NCI-H1048 (cell line): ENCODE measurements at places on chromosomes 11 and 22.

DNA sequence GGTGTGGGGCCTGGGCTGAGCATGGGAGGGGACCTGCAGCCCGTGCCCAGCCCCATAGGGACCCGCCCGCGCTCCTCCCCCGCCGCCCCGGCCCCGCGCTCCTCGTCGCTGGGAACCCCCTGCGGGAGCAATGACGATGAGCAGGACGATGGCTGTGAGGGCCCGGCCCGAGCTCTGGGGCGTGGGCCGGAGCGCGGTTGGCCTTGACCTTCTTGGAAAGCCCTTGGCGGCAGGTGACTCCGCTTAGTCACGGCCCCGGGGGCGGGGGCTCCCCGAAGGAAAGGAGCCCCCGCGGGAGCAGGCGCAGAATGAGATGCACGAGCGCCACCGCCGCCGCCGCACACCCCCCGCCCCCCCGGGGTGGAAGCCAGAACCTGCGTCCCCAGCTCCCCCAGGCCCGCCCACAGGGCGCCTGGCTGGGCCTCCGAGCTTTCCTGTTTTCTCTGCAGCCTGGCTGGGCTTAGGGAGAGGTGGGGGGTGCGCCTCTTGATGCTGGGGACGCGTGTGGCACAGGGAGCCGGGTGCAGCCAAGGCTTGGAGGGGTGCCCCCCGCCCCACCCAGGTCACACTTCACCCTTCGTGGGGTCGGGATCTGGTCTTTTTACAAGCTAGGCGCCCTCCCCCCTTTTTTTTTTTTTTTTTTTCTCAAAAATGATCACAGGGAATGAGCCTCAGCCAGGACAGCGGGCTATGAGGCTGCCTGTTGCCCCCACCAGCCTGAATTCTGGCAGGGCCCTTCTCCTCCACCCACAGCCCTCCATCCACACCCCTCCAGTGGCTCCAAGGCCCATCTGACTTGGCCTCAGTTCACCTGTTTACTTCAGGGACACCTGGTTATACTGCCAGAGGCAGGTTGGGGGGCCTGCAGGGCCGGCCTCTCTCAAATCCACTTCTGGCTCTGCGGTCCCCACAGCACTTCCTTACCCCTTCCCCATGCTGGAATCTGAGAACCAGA is 17.9 kb downstream of the CRELD2 start:
- DNase-seq = no peak

DNA sequence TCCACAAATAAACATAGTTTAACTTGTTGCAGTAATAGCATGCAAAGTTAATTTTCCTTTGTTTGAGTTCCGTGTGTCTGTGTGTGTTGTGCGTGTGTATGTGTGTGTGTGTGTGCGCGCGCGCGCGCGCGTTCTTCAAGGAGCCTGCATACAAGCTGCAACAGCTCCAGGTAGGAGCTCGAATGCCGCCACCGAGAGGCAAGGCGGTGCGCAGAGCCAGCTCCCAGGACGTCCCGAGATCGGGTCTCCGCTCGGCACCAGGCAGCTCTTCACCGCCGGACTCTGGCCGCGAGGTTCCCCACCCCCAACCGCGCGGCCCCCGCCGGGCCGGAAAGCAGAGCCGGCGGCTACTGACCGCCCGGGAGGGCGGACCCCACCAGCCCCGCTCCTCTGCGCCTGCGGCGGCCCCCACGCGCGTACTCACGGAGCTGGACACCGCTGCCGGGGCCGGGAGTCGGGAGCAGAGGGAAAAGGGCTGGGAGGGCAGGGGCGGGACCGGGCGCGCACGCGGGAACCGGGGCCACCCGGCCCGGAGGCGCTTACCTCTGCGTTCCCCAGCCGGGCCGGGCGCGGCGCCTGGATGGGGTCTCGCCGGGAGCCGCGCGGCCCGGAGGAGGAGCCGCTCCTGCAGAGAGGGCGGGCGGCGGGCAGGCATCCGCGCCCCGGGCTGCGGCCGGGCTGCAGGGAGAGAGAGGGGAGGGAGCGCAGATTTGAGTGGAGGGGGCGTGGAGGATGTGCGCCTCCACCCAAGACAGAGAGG is 40.4 kb upstream of the AKIP1 start:
- DNase-seq = no peak

- no peak for DNase-seq
Measured at GRCh38 chr22:45678961-45679912, 7.6 kb downstream of the ATXN10 start.

GRCh38 chr22:37757663-37758062 is 50.1 kb upstream of the GCAT start:
- no peak for DNase-seq

GRCh38 chr22:23516304-23516703 is 63.8 kb downstream of the IGLL1 start:
- DNase-seq = no peak

DNA sequence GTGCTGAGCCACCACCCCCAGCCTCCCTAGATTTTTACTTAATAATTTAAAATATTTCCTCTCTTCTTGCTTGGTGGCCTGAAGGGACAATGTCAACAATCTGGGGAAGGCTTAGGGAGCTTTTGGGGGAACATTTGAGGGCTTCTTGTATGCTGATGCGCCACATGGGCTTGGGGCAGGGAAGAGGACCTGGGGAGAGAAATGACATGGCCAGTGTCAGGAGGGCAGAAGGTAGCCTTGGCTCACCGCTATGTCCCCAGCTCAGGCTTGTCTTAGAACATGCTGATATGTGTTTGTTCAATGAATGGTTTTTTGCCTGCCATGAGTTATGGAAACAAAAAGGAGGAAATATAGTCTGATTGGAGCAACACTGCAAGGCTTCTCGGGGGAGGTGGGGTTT is 51.6 kb downstream of the ST14 start:
- DNase-seq = no peak

DNA sequence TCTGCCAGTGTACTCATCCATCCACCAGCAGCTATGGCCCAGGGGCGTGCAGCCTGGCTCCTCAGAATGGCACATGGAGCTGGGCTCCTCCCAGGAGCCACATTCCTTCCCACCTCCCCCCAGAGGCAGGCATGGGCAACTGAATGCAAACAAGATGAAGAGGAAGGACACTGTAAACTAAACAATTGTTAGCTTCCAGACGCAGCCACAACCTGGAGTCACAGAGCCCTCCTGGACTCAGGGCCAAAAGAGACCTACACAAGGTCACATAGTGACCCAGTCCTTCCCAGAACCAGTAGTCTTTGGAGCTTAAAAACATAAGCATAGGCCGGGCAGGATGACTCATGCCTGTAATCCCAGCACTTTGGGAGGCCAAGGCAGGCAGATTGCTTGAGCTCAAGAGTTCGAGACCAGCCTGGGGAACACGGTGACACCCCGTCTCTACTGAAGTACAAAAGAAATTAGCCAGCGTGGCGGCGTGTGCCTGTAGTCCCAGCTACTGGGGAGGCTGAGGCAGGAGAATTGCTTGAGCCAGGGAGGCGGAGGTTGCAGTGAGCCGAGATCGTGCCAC is 30.7 kb upstream of the CLDN5 start:
- DNase-seq = no peak

- peak; percentile 7 for DNase-seq
Measured at GRCh38 chr11:88618327-88619070, 281.0 kb upstream of the CTSC start.

GRCh38 chr11:76850815-76851214 is 9.9 kb upstream of the ACER3 start:
- DNase-seq = no peak

DNA sequence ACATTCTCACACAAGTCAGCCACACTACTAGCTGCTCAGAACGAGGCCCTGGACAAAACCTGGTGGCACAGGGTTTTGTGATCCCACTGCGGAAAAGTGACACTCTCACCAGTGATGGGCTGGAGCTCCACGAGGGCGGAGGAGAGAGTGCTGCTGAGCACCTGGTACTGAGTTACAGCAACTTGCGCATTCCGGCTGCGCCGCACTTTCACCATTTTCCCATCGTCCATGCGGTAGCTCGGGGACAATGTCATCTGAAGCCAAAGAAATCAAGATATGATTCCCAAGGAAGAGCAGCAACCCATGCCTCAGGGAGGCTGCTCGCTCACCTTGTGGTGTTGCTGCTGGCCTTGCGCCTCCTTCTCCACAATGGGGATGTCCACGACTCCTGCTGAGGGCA is 6.1 kb downstream of the RPUSD4 start:
- no peak for DNase-seq

GRCh38 chr11:115767883-115768282 is 263.7 kb upstream of the CADM1 start:
- DNase-seq = no peak

DNA sequence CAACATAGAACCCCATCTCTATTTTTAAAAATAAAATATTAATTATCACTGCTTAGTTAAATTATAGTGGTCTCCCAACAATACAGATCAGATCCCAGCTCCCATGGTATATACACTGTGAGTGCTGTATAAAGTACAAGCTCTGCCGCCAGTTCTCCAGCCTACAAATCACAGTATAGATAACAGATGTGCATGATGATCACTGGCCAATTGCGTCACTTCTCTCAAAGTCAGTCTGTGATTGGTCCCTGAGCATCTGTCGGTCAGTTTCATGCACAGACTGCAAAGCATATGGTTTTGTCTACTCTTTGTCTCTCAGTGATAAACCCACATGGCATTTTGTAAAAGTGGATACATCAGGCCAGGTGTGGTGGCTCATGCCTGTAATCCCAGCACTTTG is 15.7 kb downstream of the PPARA start:
- DNase-seq = no peak

DNA sequence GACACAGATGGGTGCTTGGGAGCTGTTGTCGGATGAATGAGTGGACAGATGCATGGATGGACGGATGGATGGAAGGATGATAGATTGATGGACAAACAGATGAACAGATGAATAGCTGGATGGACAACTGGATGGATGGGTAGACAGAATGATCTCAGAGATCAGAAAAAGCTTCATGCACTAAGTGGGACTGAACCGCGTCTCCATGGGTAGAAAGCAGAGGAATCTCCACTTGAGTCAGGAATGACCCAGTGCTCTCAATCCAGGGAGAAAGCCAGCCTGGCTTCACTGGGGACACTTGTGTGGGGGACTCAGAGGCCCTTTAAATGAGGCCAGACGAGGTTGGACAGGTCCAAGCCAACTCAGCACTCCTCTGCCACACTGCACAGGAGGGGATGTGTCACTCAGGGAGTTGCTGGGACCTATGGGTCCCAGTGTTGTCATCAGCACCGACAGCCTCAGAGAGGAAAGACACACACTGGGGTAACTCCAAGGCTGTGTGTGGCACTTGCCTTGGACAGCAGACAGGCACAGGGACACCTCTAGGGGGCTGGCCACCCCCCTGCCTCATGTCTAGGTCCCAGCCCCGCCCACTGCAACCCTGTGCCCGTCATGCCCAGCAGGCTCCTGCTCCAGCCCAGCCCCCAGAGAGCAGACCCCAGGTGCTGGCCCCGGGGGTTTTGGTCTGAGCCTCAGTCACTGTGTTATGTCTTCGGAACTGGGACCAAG is 5.6 kb downstream of the IGLL5 start:
- no peak for DNase-seq

GRCh38 chr22:38766076-38766777 is 10.4 kb upstream of the SUN2 start:
- no peak for DNase-seq

DNA sequence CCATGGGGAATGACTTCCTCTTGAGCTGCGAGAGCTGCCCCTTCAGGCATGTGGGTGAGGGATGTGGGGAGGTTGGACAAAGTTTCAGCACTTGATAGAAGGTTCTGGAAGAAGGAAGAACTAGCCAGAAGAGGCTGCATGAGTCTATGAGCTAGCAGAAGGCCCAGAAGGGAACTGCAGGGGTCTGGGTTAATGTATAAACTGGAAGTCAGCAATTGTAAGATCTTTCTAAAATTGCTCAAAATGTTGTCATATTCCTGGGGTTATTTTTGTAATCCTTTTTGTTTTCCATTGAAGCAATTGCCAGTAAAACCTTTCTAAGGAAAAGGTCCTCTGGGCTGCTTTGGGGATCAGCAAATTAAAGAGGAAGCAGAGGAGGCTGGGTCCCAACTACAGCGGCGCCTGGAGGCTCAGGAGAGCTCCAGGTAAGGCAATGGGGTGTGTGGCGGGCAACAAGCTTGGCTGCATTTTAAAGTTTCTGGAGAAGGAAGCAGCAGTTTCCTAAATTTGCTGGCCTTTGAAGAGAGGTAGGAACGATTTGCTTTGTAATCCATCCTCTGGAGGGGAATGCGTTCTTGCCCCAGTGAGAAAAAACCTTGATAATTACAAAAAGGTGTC is 29.2 kb downstream of the ADAMTS15 start:
- DNase-seq = no peak

GRCh38 chr22:42752230-42752746 is 31.6 kb upstream of the A4GALT start:
- DNase-seq = no peak

DNA sequence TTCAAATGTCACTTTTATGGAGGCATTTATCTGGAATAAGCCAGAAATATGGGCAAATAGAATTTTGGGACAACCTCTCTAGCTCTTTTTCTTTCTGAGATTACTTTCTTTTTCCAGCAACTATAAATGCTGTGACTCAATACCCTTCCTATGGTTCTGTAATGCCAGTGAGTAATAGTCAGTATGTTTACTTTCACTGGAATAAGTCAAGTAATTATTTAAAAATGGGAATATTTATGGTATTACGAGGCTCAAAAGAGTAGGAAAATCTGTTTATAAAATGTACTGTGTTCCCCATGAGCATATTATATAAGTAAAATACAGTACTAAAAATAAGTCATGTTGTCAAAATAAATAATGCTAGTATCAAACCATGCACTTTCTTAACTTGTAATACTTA is 750.5 kb downstream of the LUZP2 start:
- DNase-seq = no peak

DNA sequence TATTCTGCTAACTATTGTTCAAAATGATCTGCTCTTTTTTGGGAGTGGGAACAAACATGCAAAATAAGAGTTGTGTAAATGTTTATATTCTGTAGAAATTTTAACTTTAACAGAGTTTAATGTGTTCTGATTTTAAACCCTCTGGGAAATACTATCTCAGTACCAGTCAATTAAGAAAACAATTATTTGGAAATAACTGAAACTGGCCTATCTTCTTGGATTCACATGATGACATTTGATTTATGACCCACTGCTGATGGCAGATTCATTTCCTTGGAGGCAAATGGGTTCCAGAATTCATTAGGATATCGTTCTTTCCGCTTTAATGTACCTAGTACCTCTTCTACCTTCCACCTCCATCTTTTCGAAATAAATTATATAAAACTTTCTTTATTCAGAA is 5.5 kb downstream of the SIK2 start:
- DNase-seq = no peak

GRCh38 chr11:109958131-109958820 is 134.9 kb upstream of the ZC3H12C start:
- no peak for DNase-seq

DNA sequence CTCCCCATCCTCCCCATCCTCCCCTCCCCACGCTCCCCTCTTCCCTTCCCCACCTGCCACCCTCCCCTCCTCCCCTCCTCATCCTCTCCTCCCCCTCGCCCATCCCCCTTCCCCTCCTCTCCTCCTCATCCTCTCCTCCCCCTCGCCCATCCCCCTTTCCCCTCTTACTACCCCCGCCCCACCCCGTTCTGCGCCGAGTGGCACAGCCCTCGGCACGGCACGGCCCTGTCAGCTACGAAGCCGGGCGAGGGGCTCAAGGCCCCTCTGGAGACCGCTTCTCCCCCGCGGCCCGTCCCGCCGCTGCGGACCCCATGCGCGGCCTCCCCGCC is 449.9 kb downstream of the OPCML start:
- no peak for DNase-seq

GRCh38 chr11:61803889-61804647 is 11.4 kb downstream of the FEN1 start:
- no peak for DNase-seq

- no peak for DNase-seq
Measured at GRCh38 chr11:112374486-112375140, 114.0 kb upstream of the PLET1 start.
